CD4-positive, alpha-beta T cell treated with Interleukin-10 for 1 hour (primary cell): ENCODE measurements at places on chromosomes 2 and 18.

DNA sequence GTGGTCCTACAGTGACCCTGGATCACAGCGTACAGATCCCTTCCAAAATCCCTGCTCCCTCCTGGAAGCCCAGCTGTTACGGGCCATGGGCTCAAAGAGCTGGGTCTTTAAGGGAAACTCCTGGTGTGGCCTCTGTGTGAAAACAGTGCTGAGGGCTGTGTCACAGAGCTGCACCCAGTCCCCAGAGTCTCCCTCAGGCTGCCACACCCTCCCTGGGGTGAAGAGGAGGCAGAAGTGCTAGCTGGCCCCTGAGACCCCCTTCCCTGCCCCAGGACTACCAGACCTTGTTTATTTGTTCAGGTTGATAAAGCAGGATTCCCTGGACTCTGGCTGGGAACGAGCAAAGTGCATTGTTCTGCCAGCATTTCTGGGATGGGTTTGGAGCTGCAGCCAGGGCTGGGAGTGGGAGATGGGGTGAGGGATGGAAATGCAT lies 7.7 kb downstream of the ATOH8 start:
- DNase-seq: no peak

GRCh38 chr2:46392561-46393346 lies 86.6 kb upstream of the TMEM247 start:
- DNase-seq: no peak

GRCh38 chr2:60867007-60867406 lies 14.4 kb upstream of the REL start:
- no peak for DNase-seq

- DNase-seq: no peak
These were observed 99.3 kb upstream of the LRATD1 start for GRCh38 chr2:14533131-14533757.

GRCh38 chr2:71786291-71787107 lies 333.1 kb downstream of the DYSF start:
- no peak for DNase-seq

DNA sequence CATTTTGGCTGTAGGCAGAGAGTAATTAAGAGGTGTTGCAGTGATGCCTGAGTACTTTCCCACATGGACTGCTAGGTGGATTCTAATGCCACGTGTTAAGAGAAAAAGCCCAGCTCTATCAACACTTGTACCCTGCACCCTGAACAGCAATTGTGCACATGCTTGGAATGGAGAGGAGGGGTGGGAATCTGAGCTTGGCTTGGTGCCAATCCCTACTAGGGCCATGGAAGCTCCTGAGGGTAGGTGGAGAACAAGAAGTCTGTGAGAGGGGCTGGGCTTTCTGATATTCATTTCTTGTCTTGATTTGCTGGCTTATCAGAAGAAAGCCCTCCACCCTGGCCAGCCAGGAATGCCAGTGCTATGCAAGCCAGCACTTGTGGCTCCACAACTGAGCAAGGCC lies 292.2 kb downstream of the KCNS3 start:
- no peak for DNase-seq

DNA sequence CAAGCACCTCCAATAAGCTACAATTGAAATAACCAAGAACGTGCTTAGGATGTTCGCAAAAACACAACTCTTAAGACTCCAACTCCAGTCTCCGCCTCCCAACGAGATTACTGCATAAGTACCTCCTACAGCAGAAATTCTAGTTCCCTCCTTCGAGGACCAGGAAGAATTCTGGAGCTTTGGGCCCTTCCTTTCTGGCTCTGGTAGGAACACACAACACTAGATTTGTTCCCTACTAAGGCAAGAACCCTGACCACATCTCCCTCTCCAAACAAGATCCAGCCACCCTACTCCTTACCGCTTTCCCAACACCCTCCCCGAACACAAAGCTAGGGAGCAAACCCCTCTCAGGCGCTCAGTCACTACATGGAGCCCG lies 721 bp downstream of the ADAM17 start:
- peak; percentile 49 for DNase-seq

GRCh38 chr2:70360661-70361270 lies 58.9 kb upstream of the FAM136A start:
- DNase-seq: no peak

DNA sequence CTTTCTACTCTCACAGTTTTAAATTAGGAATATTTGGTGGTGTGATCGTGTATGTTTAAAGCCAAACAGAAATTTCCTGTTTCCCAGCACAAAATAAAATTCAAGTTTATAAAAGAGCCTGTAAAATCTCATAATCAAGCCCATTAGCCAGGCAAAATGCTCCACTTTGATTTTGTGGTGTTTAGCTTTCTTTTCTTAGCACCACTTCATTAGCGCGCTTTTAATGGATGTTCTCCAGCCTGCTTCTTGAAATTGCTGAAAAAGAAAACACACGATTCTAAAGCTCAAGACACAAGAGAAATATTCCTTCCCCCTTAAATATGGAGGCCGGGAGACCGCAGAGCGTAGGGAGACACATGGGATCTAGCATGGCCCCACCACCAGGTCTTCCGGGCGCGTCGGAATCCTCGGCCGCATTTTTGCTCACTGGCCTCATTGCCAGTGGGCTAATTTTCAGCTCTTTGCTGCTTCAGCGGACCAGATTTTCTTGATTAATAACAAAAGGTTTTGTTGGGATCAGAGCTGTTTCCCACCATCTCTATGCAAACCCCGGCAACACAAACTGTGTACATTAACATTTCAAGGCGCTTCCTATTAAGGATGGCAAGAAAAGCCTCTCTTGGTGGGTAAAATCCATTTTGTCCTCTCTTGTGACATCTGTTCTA lies 40.4 kb upstream of the ID2 start:
- no peak for DNase-seq

- no peak for DNase-seq
These were observed 298.4 kb upstream of the MMADHC start for GRCh38 chr2:149885946-149886345.

GRCh38 chr2:231709636-231709980 lies 1.3 kb downstream of the PTMA start:
- DNase-seq: peak; percentile 56

- DNase-seq: no peak
These were observed 116.5 kb downstream of the DOCK10 start for GRCh38 chr2:224925810-224926100.

GRCh38 chr2:182584462-182584861 lies 131.6 kb upstream of the DNAJC10 start:
- no peak for DNase-seq

DNA sequence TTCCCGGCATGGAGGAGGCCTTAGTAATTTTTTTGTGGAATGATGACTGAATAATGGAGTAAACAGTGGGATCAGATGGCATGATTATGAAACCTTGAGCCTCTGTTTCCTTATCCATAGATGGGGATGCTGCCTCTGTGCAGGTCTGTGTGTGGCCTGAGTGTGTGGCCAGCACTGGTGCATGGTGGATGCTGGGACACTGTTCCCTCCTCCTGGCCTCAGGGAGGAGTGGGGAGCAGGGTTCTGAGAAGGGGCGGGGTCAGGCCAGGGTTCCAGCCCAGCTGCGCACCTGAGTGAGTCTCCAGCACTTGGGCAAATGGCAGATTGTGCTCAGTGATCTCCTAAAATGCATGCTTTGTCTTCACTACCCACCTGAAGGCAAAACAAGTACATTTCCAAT lies 66.4 kb downstream of the DCDC2C start:
- DNase-seq: no peak

DNA sequence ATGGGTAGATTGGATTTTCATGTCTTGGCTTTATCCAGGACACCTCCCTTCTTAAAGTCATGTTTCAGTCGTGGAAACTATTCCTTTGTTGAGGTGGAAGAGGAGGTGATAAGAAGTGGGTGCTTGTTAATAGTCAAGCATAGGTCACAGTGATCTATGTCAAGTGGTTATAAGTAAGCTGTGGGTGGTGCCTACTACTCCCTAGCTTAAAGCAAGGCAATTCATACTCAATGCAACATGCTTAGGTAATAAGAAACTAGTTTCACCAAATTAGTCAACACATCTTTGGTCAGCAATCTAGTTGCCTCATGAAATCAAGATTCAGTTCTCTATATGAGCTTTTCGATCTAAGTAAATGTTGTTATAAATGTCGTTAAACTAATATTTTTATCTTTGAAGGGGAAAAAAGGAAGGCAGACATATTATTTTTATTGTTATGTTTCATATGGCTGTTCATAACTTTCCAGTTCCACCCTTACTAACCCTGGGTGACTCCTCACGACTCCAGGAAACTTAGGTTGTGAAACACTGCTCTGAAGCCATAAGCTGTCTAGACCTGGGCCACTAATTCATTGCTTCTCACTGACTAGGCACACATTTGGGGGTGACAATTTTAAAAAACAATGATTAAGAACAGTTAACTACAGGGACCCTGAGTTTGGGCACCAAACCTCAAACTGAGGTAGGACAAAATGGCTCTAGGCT lies 5.8 kb upstream of the ABCB11 start:
- DNase-seq: no peak

DNA sequence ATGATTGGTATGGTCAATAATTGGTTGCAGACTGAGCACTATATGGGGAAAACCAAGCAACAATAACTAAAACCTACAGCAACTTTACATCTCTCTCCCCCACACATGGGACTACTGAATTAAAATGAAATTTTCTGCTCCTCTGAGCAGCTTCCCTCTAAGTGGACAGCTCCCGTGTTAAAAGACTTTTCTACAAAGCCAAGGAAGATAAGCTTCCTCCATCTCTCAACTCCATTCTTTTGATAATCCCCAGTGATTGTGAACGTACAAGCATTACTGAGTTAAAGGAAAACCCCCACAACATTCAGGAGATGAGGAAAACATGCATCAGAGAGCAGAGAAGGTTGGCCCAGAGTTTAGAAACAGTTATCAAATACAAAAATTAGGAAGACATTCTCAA lies 21.9 kb downstream of the CCBE1 start:
- no peak for DNase-seq

- no peak for DNase-seq
These were observed 1088.7 kb downstream of the SUCLG1 start for GRCh38 chr2:83370419-83370762.

GRCh38 chr2:9262671-9263171 lies 56.1 kb downstream of the ASAP2 start:
- no peak for DNase-seq

- no peak for DNase-seq
These were observed 179.4 kb upstream of the DCC start for GRCh38 chr18:52160636-52161035.

GRCh38 chr2:170141865-170142264 lies 36.1 kb upstream of the MYO3B start:
- no peak for DNase-seq

GRCh38 chr2:101149241-101150192 lies 1.7 kb downstream of the TBC1D8 start:
- no peak for DNase-seq

GRCh38 chr18:21605213-21605612 lies 4.7 kb upstream of the ESCO1 start:
- DNase-seq: no peak

- DNase-seq: no peak
These were observed 63.3 kb downstream of the COL3A1 start for GRCh38 chr2:189037518-189037917.

DNA sequence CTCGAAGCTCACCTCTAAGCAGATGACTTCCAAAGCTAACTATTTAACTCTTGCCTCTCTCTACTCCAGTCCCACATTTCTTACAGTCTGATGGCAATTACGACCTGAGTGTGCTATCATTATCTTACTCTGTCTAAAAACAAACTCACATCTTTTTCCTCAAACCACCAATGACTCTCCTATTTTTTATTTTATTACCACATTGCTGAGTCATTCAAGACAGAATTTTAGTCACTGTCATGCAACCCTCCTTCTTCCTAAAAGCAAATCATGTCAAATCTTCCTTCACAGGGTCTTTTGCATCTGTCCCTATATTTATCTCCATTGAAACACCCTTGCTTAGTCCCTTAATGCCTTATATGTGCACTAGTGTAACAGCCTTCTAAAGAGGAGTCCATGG lies 34.6 kb upstream of the C2orf15 start:
- no peak for DNase-seq

DNA sequence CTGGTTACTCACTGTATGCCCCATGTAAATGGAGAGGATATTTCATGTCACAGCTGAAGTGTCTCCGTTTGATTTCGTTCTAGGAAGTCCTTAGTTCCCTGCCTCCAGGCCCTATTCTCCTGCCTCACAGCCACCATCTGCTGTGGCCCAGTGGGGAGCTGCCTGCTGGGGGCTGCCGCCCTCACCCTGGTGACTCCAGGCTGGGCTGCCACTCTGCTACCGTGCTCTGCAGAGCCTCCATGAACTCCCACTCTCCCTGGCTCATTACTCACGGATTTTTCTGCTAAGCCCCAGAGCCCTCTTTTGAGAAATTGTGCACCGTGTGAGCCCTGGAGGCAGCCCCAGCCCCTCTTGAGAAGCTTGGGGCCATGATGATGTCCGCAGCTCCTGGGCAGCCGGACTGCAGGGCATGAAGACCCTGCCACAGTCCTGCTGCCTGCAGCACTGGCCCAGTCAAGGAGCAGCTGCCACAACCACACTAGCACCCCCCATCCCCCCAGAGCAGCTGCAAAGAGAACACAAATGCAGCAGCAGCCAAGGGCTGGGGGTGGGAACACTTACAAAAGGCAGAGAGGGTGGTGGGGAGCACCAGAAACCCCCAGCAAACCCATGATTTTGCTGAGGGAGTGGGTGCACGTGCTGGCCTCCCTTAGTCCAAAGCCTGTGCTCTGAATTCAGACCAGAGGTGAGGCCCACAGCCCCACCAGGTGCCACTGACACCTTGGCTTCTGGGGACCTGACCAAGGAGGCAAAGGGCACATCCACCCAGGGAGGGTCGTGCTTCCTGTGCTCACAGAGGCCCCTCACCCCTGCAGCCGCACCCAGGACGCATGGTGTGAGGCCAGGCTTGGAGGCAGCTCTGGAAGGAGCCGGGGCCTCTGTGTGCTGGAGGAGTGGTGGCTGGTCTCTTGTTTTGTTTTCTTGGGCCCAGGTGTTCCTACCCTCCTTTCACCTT lies 270.2 kb upstream of the RAB6C start:
- no peak for DNase-seq

- DNase-seq: no peak
These were observed 125.3 kb downstream of the METTL8 start for GRCh38 chr2:171308280-171309054.

- no peak for DNase-seq
These were observed 33.5 kb downstream of the CRIM1 start for GRCh38 chr2:36389091-36389564.

DNA sequence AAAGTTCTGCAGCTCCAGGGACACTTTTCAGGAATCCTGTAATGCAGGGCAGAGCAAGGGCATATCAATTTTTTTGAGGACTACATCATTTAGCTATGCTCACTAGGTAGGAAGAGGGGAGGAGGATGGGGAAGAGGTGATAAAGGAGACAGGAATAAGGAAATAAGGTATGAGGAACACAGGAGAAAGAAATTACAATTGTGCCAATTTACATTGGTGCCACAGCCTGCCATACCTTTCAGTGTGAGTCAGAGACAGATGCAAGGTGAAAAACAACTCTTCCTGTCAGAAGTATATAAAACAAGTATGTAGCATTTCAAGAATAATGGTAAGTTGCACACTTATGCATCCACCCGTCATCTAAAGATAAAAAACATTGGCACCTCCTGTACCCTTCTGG lies 5.4 kb upstream of the MRPS9 start:
- no peak for DNase-seq

GRCh38 chr2:234414596-234414995 lies 82.3 kb downstream of the ARL4C start:
- no peak for DNase-seq
